ENCODE measurements at places on chromosomes 4 and X.

DNA sequence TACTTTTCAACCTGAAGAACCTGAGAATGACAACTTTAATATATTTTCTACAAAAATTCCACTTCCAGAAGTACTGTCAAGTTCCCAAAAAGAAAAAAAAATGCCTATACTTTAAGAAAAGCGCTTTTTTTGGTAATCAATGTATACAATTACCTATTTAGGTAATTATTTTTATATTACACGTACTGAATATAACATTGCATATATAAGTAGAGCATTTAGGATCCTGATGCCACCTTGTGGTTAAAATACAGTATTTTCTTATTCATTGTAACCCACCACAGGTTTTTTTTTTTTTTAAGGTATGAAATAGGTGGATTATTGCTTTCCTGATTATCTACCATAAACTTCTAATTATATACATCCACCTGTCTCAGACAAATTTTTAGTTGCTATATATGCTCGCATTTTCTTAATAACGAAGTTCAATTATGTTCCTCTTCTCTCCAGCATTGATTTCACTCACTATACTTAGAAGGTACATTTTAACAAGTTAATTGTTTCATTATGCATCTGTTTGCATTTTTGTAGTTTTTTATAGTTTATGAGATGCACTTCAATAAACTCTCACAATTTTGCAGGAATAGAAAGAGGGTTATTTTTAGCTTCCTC is 5.2 kb downstream of the MAP9 start:
- DNase-seq = peak; percentile 19

DNA sequence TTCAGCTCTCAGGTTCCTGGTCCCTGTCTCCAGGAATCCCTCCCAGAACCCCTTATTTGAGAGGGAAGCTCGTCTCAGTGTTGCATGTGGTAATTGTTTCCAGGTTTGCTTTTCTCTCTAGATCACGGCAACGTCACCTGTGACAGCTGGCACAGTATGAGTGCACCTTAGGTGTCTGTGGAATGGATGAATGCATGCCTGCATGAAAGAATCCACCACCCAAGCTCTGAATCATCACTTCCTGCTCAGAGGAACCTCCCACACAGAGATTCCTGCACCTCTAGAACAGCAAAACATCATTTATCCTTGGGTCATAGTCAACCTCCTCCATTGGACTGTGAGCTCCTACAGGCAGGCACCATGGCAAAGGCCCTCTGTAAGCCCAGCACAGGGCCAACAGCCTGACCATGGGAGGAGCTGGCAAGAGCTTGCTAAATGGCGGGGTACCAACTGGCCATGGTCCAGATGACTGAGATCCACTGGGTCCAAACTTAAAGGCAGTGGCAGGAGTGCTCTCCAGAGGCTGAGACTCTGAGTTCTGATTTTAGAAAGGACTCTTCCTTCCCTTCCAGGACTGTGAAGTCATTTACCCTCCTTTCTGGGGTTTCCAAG is 116.2 kb downstream of the SLC2A9 start:
- DNase-seq = no peak

- DNase-seq = no peak
These were observed 569.1 kb upstream of the ZFP42 start for GRCh38 chr4:187426511-187426910.

DNA sequence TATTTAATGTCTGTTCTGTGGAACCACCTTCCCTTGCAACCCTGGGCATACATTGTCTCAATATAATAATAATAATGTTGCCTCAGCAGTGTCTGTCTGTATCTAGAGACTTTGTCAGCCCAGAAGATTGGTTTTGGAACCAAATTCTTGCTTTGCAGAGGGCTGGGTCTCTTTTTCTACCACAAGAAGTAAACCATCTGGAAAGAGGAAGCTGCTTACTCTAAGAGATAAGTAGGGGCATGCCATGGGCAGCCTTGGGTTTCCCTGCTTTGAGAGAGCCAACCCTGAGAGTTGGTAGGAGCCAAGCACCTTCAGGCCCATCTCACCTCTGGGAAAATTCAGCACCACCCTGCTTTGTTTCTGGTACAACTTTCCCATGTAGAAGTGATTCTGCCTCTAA is 27.0 kb downstream of the TMEM31 start:
- no peak for DNase-seq

DNA sequence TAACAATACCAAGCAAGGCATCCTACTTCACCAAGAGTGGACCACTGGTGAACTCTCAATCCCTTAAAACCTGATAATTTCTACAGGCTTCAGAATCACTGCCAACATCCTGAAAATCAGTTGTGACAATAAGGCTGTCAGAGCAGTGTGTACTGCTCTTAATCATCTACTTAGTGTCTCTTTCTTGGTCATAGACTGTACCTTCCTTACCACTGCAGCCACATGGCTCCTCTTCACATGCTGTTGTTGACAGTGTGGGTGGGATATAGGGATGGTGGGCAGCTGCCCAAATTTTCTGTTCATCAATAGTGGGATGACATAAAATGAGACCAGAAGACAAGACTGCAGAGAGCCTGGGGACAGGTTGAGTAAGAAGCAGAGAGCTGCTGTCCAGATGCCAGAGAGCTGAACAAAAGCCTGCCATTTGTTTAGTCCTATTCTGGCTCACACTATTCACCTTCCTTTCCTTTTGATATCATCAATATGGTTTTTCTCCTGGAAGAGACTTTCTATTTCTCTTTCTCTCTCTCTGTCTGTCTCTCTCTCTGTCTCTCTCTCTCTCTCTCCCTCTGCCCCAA is 178.9 kb downstream of the MGST2 start:
- no peak for DNase-seq

GRCh38 chr4:40506492-40506891 is 123.2 kb downstream of the RBM47 start:
- no peak for DNase-seq

- DNase-seq = no peak
These were observed 234.7 kb downstream of the OR13H1 start for GRCh38 chrX:131778269-131779218.

DNA sequence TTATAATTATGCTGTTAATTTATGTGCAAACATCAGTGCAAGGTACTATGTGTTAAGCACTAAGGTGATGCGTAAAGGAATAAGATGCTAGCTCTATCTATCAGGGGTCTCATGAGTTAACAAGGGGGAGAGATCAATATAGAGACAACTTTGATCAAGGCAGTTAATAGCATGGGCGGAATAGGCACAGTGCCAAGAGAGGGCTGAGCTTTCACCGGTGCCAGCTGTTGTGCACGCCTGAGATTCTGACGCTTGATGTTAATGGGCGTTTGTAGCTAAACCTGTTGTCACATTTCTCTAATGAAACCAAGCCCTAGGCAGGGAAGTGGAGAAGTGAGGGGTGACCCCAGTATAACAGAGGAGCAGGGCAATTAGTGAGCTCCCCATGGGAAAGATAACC is 86.0 kb upstream of the NMU start:
- DNase-seq = no peak

GRCh38 chr4:76712564-76712963 is 185.4 kb downstream of the SOWAHB start:
- DNase-seq = peak; percentile 35

DNA sequence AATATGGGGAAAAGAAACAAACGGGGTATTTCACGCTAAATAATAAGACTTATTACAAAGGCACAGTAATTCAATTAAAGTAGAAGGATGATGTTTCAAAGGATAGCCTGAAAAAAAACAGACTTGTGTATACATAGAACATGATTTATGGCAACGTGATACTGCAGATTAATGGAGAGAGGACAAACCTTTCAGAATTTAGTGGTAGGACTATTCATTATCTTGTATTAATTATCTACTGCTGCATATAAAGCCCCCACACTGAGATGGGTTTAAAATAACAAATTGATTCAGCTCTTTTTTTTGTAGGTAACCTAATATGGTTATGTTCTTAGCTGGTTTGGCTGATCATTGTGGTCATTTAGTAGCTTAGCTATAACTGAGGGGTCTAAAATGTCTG is 1269.0 kb downstream of the FSTL5 start:
- no peak for DNase-seq

DNA sequence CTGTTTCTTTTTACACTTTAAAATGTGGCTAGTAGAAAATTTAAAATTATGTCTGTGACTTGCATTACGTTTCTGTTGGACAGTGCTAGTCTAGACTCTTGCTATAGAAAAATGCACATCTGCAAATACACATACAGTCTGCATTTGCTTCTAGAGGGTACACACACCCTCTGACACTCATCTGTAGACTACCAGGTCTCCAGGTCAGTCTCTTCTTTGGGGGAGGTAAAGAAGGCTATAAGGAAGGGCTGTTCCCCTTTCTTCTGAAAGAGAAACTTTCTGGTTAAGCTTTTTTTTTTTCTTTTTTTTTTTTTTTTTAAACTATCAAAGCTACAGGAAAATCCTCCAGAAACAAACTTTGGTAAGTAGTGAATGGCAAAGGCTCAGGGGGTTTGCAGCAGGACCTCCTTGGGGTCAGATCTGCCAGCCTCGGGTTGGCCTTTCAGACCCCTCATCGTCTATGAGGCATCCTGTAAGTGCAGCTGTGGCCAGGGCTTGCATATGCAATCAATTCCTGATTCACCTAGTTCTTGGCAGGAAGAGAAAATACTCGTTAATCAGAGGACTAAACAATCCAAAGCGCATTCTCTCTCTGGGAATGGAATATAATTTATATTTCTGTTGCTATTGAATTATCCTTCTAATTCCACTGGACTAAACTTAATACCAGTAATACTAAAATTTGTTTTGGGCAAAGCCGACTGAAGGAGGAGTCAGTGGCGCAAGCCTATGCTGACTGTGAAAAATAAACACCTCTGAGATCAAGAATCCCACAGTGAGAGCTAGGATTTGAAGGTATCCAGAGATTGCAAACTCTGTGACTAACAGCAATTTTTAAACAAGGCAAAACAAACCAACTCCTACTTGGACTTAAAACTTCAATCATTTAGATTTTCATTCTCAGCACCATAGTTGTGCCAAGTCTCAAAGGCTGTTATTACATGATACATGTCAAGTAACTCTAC is 109.3 kb upstream of the TBC1D9 start:
- DNase-seq = no peak

DNA sequence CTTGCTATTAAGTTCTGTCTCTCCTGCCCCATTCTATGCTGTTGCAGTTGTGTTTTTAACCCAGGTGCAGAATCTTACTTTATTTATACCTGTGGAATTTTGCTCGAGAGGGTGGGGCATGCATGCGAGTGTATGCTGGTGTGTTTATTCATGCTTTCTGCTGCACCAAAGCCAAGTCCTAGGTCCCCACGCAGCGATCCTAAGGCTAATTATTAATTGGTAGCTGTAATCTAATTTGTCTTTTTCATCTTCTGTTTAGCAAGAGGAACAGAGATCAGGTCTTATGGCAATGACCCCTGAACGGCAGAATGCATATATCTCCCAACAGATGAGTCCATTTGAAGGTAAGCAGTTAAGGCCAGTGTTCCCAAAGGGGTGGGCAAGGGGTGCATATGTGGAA is 58.7 kb upstream of the MTM1 start:
- no peak for DNase-seq

DNA sequence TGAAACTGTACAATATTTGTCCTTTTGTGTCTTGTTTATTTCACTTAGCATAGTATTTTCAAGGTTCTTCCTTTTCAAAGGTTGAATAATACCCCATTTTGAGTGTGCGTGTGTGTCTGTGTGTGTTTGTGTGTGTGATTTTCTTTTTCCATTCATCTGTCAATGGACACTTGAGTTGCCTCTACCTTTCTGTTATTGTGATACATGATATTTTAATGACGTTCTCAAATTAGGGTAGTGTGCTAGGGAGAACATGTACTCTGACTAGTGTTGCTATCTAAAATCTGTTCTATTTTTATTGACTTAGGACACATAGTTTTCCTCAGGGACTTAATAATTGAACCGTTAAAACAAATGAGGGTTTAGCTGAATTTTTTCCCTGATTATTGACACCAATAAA is 9.9 kb downstream of the MMRN1 start:
- no peak for DNase-seq

- DNase-seq = no peak
These were observed 8.6 kb upstream of the CCDC110 start for GRCh38 chr4:185480016-185480732.

All from fibroblast of skin of scalp (primary cell).